Mesothelial cell of epicardium (in vitro differentiated cells): ENCODE measurements at places on chromosomes 5 and 9. TPM values are rescaled to one million over a fixed set of nuclear protein-coding genes. Genes with fewer than 3 reads are reported as not detected.

SGTB gene
- total RNA-seq: 6.4 to 9.4 TPM (median 8.6 TPM) in 3 replicates

PRRX2 gene
- 7.5 to 10.1 TPM (median 8.7 TPM) in 3 replicates for total RNA-seq

PCDHGB2 gene
- total RNA-seq: 0.86 to 1.3 TPM (median 1.2 TPM) in 3 replicates

MAN1B1 gene
- 61.1 to 65.1 TPM (median 61.2 TPM) in 3 replicates for total RNA-seq

RAI14 gene
- 117 to 134 TPM (median 120 TPM) in 3 replicates for total RNA-seq

PCAT7 gene
- 18.5 to 19.0 TPM (median 18.8 TPM) in 3 replicates for total RNA-seq

ADAMTSL1 gene
- total RNA-seq: 44.1 to 48.0 TPM (median 45.2 TPM) in 3 replicates

SOX30 gene
- not detected in 3 replicates for total RNA-seq

OR13C5 gene
- 0.25 TPM in 1 of 3 replicates, not detected in the others for total RNA-seq

ZNF300 gene
- total RNA-seq: 14.0 to 15.6 TPM (median 14.6 TPM) in 3 replicates

IL3 gene
- total RNA-seq: not detected in 3 replicates

ZBTB43 gene
- 20.1 to 21.4 TPM (median 21.4 TPM) in 3 replicates for total RNA-seq

NRARP gene
- total RNA-seq: 7.4 to 9.6 TPM (median 9.2 TPM) in 3 replicates

LHX3 gene
- total RNA-seq: not detected in 3 replicates

BNC2 gene
- 45.1 to 52.1 TPM (median 46.4 TPM) in 3 replicates for total RNA-seq

CAPSL gene
- total RNA-seq: not detected in 3 replicates

INSL4 gene
- total RNA-seq: not detected in 3 replicates

CSNK1A1 gene
- total RNA-seq: 246 to 254 TPM (median 248 TPM) in 3 replicates

PLAC8L1 gene
- total RNA-seq: 2.3 to 4.2 TPM (median 2.6 TPM) in 3 replicates

OTULINL gene
- 3.0 to 6.6 TPM (median 3.8 TPM) in 3 replicates for total RNA-seq

GPRIN1 gene
- total RNA-seq: 1.0 to 1.3 TPM (median 1.1 TPM) in 3 replicates

GPR151 gene
- total RNA-seq: not detected in 3 replicates

CBY3 gene
- total RNA-seq: 0.47 TPM in 1 of 3 replicates, not detected in the others

FIBCD1 gene
- 1.5 to 2.2 TPM (median 1.8 TPM) in 3 replicates for total RNA-seq

CTSL gene
- 85.9 to 90.5 TPM (median 86.2 TPM) in 3 replicates for total RNA-seq

CER1 gene
- 0.78 to 1.2 TPM (median 1.0 TPM) in 3 replicates for total RNA-seq

LOX gene
- total RNA-seq: 16.3 to 17.4 TPM (median 16.9 TPM) in 3 replicates

KLHL3 gene
- total RNA-seq: 12.7 to 16.5 TPM (median 13.1 TPM) in 3 replicates

LCN12 gene
- 13.3 to 15.9 TPM (median 13.8 TPM) in 3 replicates for total RNA-seq

EGFLAM gene
- 6.8 to 7.1 TPM (median 7.1 TPM) in 3 replicates for total RNA-seq
